GM12864 (cell line): ENCODE measurements at places on chromosomes 4 and X.
A peak's percentile ranks its signal among the peaks of the same experiment; 100 is the strongest.

DNA sequence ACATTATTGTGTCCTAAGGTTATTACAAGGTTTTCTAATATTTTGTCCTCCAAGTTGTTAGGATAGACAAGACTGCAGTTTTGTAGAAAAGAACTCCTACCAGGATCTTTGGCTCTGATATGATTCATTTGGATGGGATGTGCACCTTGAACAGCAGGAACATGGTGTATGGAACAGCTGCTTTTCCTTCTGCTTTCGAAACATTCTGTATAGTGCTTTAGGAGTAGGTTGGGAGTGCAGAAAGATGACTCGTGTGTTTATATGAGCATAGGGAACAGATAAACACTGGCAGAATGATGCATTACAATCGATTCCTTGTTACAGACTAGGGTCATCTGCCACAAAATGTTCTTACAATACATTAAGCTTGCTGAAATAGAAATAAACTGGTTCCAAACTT, 790.1 kb downstream of the DMD start:
- DNase-seq: no peak

DNA sequence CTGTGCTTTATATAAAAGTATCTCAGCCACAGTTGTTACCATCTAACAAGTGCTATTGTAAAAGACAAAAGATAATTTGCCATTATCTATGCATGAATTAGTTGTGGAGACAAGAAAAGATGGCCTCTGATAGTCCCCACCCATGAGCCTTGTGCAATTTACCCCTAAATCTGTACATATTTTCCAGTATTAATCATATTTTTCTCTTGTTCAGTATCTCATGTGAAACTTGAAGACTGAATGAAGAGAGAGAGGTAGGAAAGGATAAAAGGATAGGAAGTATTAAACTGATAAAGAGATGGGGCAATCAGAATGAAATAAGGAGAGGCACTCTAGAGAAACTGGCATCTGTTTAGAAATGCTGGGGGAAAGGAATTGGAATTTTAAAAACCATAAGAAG, 3.7 kb downstream of the MYOZ2 start:
- DNase-seq: no peak

- no peak for DNase-seq
These were observed 11.8 kb downstream of the CLCN5 start for GRCh38 chrX:49934148-49934547.

DNA sequence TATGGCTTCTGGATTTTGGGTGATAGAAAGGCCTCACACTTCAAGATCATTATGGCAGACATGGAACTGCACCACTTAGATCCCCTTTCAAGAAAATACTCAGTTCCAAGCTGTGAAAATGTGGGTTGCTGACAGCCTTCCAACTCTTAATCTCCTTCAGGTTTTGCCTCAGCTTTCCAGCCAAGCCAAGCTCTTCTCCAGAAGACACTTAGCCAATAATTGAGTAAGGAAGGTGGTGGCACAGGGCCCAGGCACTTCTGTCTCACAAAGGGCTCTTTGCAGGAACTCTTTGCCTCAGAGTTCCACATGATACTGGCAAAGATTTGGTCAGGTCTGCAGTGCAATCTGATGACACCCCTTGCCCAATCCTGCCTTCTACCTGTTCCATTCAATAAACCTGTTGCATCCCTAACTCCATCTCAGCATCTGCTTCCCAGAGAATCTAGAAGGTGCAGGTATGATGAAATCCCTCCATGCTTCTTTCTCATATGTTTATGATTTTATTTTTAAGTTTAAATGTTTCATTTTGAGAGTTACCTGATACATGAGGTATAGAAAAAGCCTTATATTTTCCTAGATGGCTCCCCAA, 30.6 kb downstream of the ANXA5 start:
- no peak for DNase-seq

- no peak for DNase-seq
These were observed 55.8 kb upstream of the F8A3 start for GRCh38 chrX:155514225-155514624.

- DNase-seq: peak; percentile 99
These were observed 50.3 kb upstream of the ENPP6 start for GRCh38 chr4:184267673-184268583.

GRCh38 chr4:153522802-153523094, 56.6 kb downstream of the TMEM131L start:
- DNase-seq: no peak

- no peak for DNase-seq
These were observed 318.3 kb upstream of the SLC7A11 start for GRCh38 chr4:138560448-138560847.

DNA sequence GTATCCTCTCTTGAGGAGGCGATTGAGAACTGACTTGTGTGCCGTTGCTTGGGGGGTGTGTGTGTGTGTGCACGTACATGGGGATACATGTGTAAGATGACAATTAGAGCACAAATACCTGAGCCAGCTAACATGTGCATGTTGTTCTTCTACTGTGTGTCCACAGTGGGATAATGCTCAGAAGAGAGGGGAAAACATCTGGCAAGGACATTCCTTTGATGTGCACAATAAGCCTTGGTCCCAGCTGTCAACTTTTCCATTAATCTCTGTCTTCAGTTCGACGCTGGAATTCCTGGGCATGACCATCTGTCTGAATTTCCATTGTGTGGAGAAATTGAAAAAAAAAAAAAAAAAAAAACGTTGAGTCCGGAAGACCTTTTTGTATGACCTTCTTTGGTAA, 592.0 kb upstream of the GALNTL6 start:
- DNase-seq: no peak

- no peak for DNase-seq
These were observed 30.1 kb downstream of the HOPX start for GRCh38 chr4:56651056-56651350.

DNA sequence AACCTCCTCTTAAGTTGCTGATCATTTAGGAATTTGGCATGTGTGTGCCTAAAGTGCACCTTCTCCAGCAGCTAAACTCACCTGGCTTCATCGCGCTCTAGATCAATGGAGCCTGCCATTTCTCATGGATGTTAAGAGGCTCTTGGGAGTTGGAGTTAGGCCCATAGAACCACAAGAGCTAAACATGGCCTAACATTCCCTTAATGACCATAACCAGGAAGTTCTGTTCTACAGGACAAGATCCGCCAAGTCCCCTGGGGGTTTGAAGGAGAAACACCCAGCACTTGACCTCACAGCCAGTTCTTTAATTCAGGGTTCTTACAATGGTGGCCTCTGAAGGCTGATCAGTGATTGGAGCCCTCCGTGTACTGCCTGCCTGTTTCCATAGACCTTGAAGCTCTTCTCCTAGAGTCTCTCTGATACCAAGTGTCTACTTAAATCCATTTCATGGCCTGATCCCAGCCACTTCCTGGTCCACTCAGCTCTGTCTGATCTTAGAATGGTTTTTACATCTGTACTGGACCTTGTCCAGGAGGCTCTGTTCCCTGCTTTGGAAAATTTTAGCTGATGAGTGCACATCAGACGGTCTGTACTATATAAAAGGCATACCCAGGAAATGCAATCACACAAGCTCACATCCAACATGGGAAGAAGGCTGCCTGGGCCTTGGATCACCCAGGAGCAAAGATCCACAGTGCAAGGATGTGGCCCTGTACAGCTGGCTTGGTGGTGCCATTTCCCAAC, 45.1 kb downstream of the RPS3A start:
- DNase-seq: no peak

- peak; percentile 34 for DNase-seq
These were observed 69.9 kb downstream of the AMELX start for GRCh38 chrX:11363069-11363594.

DNA sequence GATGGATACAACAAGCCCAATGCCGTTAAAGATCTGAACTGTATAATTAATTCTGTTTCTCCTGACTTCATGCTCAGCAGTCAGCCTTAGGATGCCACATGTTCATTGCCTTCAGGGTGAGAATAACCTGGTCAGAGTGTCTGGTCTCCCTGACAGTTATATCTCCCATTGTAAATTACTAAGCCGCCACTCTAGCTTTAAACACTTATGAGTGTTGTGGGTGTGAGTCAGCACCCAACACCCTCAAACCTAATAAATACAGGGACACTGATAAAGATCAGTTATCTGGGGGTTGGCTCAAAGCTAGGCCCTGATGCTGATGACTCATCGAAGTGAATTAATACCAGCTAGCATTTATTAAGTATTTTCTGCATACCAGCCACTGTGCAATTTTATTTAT, 64.9 kb upstream of the DYNLT3 start:
- DNase-seq: no peak

DNA sequence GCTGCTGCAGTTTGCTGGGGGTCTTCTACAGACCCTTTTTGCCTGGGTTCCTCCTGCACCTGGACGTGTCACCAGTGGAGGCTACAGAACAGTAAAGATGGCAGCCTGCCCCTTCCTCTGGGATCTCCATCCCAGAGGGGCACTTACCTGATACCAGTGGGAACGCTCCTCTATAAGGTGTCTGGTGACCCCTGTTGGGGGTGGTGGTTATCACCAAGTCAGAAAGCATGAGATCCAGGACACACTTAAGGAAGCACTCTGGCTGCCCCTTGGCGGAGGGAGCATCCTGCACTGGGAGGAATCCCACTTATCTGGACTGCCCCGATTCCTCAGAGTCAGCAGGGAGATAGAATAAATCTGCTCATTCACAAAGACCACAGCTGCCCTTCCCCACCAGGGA, 218.9 kb upstream of the GALNTL6 start:
- no peak for DNase-seq

- DNase-seq: no peak
These were observed 92.0 kb downstream of the GPM6A start for GRCh38 chr4:175720067-175720466.

GRCh38 chr4:154727540-154727939, 16.3 kb upstream of the LRAT start:
- DNase-seq: no peak

DNA sequence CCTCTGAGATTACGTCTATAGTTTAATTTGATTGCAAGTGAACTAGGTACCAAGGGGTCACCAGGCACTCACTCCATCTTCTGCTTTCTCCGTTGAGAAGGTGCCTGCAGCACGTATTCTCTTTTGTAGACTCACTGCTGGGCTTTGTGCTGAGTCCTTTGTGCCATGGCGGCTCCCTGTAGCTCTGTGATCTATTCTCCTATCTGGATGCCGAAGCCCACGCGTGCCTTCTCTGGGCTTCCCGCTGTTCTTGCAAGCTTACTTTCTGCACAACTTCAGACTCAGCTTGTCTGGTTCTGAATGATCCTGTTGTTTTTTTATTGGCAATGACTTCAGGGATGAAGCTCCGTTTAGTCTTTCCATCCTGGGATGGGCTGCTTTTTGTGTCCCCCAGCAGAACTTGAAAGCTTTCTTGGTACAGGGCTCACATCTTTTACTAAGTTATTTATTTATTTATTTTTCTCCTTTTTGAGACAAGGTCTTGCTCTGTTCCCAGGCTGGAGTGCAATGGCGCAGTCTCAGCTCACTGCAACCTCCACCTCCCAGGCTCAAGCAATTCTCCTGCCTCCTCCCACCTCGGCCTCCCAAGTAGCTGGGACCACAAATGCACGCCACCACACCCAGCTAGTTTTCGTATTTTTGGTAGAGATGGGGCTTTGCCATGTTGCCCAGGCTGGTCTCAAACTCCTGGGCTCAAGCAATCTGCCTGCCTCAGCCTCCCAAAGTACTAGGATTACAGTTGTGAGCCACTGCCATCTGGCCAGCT, 100.9 kb upstream of the NKX1-1 start:
- no peak for DNase-seq

DNA sequence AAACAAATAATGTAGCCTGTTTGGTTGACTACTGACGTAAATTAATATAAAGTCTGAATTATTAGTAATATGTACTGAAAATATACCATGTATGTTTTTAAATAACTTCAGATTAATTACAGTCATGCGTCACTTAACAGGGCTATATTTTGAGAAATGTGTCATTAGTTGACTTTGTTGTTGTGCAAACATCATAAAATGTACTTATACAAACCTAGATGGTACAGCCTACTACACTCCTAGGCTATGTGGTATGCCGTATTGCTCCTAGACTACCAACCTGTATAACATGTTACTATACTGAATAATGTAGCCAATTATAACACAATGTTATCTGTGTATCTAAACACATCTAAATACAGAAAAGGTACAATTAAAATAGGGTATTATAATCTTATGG, 66.6 kb downstream of the RNF150 start:
- no peak for DNase-seq

DNA sequence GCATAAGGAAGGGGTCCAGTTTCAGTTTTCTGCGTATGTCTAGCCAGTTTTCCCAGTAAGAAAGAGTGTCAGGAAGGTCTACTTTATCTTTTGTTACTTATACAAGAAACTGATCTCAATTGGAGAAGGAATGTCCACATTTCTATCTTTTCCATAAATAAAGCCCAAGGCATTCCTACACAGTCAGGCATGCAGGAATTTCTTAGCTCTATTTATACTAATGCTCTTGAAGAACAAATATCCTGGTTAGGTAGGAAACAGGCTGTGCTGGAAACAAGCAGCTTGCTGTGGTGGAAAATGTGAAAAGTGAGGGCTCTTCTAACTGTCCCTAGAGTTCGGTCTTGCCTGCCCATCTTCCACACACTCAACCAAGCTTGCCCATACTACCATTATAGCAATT, 37.9 kb upstream of the PITX2 start:
- DNase-seq: no peak

- DNase-seq: no peak
These were observed 481.7 kb downstream of the NAF1 start for GRCh38 chr4:162684998-162685397.

DNA sequence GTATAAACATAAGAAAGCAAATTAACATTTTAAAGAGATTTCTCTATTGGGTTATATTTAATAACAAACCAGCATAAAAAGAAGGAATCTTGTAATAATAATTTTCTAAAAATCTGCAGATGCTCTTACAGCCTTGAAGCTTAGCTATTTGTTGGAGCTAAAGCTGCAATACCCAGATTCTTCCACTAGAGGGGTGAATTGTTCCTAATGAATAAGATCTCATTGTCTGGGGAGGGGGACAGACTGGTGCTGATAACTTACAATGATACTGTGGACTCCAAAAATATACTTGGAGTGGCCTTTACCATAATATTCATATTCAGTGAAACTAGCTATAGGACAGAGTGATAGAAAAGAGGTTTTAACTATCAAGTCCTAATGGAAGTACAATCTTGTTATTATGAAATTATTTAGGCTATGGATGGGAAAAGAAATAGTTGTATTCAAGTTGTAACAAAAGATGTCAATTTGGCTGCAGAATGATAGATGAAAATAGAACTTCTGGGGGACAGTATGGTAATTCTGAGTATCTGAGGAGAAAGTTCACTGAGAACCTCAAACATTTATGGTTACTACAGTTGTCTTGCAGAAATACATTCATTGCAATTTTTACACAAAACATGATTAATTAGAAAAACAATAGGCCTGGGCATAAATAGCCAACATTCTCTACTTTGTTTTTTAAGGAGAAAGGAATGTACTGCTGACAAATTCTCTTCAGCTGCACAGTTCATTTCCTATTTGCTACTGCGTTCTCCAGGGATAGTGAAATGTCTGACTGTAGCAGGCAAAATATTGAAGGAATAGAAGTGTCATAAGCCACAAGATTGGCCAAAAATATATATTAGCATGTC, 443.3 kb downstream of the GBA3 start:
- DNase-seq: peak; percentile 3

GRCh38 chr4:6992728-6993677, 50.2 kb upstream of the TADA2B start:
- no peak for DNase-seq
